Stimulated activated CD8-positive, alpha-beta memory T cell treated with anti-CD3 and anti-CD28 coated beads, Interleukin-12 subunit alpha, Interleukin-12 subunit beta, amount 100 ng/mL, for 4 hours (primary cell): ENCODE measurements at places on chromosomes 12 and 14.
A peak's percentile ranks its signal among the peaks of the same experiment; 100 is the strongest.

DNA sequence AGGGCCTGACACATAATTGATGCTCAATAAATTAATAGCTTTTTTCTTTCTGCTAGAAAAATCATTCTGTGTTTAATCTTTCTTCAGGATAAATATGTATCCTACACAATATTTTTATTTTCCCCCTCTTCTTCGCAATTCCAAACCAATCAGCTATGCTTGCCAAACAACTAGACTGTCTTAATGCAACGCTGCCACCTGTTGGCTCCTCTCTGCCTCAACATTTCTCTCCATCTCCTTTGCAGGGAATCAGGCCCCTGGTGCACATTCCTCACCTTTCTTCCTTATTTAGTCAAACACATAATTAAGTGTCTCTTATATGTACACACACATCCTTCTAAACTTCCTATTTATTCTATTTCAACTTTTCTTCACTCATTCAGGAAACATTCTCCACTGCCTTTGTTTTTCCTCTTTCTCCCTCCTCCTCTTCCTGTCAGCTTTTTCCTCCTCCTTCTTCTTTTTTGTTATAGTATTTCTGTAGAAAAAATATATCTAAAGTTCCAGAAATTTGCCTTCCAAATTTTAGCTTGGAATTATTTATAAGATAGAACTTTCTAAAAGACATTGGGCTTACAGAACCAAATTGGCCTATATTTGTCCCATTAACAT, 406.0 kb downstream of the PRKD1 start:
- DNase-seq, result no peak

GRCh38 chr12:54166567-54167499, 22.0 kb downstream of the SMUG1 start:
- DNase-seq, result no peak

- DNase-seq, result peak; percentile 25
These were observed 8.3 kb downstream of the CISTR start for GRCh38 chr12:53743266-53744129.

- DNase-seq, result no peak
These were observed 9.6 kb upstream of the TAMALIN start for GRCh38 chr12:51997136-51997535.

DNA sequence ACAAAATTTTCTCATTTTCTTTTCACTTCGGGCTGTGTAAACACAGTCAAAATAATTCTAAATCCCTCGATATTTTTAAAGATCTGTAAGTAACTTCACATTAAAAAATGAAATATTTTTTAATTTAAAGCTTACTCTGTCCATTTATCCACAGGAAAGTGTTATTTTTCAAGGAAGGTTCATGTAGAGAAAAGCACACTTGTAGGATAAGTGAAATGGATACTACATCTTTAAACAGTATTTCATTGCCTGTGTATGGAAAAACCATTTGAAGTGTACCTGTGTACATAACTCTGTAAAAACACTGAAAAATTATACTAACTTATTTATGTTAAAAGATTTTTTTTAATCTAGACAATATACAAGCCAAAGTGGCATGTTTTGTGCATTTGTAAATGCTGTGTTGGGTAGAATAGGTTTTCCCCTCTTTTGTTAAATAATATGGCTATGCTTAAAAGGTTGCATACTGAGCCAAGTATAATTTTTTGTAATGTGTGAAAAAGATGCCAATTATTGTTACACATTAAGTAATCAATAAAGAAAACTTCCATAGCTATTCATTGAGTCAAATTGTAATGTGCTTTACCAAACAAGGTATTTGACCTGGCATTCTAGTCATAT, 4.8 kb downstream of the CDKN1B start:
- DNase-seq, result no peak

- peak; percentile 30 for DNase-seq
These were observed 687 bp upstream of the RPS29 start for GRCh38 chr14:49586673-49587460.

DNA sequence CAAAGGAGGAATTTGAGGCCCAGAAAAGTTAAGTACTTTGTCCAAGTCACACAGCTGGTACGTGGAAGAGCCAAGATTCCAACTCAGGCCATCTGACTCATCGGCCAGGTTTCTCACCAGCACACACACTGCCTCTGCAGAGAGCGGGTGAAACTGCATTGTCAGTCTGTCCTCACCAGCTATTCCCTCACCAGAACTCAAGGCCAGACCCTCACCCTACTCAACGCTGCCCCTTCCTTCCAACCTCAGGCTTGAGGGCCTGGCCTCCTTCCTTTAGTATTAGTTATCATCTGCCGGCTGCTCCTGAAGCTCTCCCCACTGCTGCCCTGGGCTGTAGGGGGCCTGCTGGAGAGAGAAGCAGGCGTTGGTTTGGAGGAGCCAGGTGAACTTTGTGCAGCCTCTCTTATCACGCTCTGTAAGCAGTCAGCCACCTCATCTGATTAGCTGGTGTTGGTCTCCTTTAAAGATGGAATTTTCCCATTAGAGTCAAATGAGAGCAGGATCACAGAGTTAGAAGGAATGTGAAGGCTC, 16.6 kb upstream of the PLEK2 start:
- no peak for DNase-seq

- DNase-seq, result no peak
These were observed 9.1 kb downstream of the ADAM20 start for GRCh38 chr14:70525691-70526090.

GRCh38 chr14:68962681-68963080, 16.4 kb downstream of the ACTN1 start:
- DNase-seq, result no peak

DNA sequence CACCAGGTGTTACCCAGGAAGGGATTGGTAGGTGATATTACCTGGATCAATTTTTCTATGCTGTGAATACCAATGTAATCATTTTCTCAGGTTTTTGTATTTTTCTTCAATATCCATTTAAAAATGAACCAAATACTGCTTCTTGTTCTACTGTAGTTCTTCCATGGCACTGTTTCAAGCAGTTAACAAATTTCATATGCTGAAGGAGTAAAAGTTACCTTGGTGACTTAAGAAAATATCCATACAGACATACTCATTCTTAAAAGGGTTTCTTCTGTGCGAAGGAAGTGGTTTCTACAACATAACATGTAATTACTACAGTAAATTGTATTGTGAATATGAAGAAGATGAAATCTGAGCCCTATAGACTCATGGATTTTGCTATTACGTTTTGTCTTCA, 222.5 kb downstream of the TMEM117 start:
- no peak for DNase-seq

GRCh38 chr14:88592031-88592430, 29.2 kb downstream of the ZC3H14 start:
- no peak for DNase-seq

- DNase-seq, result no peak
These were observed 11.4 kb downstream of the ANKRD9 start for GRCh38 chr14:102497998-102498677.

- DNase-seq, result no peak
These were observed 16.2 kb upstream of the SMARCC2 start for GRCh38 chr12:56205445-56205844.

GRCh38 chr12:19130224-19131024, 891 bp downstream of the PLEKHA5 start:
- no peak for DNase-seq

GRCh38 chr12:127944211-127944899, 322.6 kb upstream of the TMEM132C start:
- no peak for DNase-seq

DNA sequence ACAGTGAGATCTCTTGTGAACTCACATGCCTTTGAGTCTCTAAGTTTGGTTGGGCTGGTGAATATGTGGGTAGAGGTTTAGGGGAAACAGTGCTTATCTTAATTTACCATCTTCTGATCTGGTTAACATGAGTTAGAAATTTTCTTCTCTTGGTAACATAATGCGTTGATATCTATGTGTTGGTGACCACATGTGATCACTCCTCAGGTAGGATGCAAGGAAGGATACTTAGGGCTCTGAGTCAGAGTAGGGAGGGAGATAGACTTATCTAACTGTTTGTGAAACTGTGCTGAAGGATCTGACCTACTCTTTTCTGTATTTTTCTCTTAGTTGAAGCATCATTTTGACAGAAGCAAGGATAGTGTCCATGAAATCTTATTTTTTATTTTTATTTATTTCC, 23.1 kb downstream of the FAM234B start:
- DNase-seq, result no peak

DNA sequence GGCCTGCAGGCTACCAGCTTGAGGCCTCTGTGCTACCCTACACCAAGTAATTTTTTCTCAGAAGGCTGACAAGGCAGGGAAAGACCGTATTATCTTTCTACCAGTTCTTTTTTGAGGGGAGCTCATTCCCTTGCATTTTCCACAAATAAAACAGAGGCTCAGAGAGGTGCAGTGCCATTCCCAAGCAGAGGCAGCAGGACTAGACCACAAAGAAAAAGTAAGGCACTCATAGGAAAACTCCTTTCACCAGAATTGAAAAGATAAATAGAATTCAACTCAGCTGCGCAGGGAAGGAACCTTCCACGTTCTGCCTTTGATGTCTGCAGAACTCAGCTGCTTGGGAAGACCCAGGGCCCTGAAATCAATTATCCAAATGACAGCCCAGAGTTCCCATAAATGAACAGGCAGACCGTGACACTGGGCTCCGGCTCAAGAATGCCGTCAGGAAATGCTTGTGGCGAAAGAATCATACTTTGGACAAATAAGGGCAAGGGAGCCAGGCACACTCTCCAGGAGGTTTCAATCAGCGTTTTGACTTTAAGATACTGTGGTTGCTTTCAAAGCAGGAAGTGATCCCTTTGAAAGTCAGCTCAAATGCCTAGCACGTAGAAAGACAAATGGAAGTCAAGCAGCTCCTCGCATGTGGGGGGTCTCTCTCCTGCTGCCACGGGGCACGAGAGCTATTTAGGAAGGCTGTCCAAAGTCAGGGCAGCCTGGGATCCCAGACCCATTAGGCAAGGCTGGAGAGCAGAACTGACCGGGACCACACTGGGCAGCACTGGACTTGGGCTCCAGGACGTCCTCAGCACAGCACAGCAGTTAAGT, 14.0 kb downstream of the KCTD10 start:
- no peak for DNase-seq

GRCh38 chr12:84201976-84202375, 710.6 kb downstream of the SLC6A15 start:
- no peak for DNase-seq

- DNase-seq, result no peak
These were observed 21.5 kb upstream of the IFNG start for GRCh38 chr12:68180792-68181744.

- DNase-seq, result no peak
These were observed 109.7 kb downstream of the TMTC3 start for GRCh38 chr12:88251798-88252197.

DNA sequence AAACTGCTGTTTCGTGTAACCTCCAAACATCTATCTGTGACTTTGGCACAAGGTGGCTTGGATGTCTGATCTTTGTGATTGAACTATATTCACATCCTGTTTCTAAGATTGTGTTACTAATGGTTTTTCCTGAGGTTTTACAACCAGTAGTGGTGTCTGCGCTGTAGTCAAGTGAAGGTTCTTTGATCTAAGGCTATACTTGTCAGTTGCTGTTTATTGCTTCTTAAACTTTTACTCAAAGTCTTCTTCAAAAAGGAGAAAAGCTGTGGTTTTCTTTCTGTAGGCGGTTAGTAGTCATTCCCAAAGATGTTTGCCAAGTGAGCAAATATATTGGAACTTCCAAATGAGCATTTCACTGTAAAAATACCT, 12.3 kb upstream of the CALM1 start:
- no peak for DNase-seq

DNA sequence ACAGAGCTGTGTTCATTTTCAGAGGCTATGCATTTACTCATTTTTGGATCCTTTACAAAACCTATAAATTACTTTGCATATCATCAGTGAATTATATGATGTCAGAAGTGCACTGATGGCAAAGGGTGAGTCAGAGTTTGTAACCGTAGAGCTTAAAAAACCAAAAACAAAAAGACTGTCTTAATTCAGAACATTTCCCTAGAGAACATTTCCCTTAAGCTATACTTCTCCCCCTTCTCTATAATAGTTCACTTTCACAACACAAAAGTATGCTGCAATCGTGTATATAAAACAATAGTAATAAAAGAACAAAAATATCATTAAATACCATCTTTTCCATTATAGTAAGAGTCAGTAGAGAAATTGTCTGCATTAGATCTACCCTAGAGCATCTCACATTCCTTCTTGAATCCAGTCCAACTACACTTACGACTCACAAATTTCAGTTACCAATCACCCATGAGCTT, 934.9 kb downstream of the LRFN5 start:
- DNase-seq, result no peak

GRCh38 chr12:116346222-116346621, 68.7 kb upstream of the MED13L start:
- no peak for DNase-seq

DNA sequence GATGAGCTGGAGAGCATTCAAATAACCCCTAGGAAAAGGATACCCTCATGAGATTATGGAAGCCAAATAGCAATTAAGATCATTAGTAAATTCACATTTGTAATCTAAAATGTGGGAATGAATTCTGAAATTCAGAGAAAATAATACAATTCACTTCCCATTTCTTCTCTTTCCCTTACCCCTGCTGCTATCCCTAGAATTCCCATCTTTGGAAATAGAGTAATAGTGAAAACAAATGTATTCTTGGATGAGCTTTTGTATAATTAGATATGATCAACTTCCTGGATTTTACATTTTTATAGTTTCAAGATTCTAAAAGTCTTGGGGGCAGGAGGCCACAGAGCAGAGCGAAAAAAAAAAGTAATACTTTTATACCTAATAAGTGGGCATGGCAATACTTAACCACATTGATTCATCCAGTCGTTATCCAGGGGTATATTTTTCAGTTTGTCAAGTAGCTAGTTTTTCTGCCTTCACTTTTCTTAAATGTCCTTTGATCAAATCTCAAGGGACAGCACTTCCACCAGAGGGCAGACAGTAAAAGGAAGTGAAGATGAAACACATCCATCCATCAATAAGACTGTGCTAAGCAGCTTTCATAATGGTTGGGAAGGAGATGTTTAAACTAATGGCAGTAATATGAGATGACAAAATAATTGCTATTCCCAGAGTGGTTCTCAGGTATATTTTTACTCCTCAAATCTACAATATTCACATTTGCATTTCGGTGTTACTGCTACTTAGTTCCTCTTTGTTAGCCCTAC, 401.3 kb downstream of the DIO2 start:
- no peak for DNase-seq

- DNase-seq, result no peak
These were observed 2.4 kb downstream of the GNG2 start for GRCh38 chr14:51862860-51863259.

DNA sequence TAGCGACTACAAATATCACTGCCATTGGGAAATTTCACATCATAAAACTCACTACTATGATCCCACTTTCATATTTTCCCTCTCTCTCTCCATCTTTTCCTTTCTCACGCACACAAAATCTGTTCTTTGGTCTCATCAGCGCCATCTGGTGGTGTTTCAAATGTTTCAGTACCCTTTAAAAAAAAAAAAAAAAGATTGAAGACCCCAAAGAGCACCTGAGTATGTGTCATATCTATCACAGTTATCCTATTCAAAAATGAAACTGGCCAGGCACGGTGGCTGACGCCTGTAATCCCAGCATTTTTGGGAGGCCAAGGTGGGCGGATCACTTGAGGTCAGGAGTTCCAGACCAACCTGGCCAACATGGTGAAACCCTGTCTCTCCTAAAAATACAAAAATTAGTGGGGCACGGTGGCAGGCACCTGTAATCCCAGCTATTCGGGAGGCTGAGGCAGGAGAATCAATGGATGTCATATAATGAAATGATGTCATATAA, 72.4 kb downstream of the TTC9 start:
- no peak for DNase-seq

- DNase-seq, result no peak
These were observed 46.6 kb downstream of the PPP2R5C start for GRCh38 chr14:101808020-101808641.
